ENCODE measurements at places on chromosomes 7 and 10.

- DNase-seq = no peak
Observed at GRCh38 chr7:151851145-151851751, 25.7 kb downstream of the PRKAG2 start.

DNA sequence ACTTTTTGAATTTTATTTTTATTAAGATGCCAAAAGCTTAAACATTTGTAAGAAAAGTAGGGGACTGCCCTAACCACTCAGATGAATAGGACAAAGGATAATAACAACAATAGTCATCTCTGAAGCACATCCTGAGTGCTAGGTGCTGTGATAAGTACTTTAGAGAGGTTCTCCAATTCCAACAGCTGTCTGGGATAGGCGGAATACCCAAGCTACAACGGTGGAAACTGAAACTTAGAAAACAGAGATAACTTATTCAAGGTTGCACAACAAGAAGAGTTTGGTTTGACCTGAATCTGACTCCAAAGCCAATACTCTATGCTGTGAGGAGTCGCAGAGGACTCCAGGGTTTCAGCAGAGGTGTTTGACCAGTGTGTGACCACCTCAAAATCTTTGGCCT is 2.0 kb downstream of the RTKN2 start:
- DNase-seq = no peak

- no peak for DNase-seq
Observed at GRCh38 chr7:42673951-42674350, 237.9 kb downstream of the C7orf25 start.

DNA sequence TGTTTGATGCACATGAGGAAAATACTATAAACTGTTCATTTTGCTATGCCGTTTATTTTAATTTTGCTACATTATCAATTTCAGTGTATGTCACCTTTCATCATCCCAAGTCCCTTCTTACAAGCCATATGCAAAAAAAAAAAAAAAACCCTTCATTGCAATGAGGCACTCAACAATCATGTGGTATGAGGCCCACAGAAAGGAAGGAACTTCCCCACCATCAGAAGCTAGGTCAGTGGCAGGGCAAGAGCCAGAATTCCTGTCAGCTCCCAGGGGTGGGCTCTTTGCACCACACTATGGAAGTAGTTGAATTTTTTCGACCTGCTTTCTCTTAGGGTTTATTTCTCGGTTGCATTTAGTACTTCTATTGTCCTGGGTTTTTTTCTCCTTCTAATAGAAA is 75.4 kb downstream of the NOC3L start:
- no peak for DNase-seq

DNA sequence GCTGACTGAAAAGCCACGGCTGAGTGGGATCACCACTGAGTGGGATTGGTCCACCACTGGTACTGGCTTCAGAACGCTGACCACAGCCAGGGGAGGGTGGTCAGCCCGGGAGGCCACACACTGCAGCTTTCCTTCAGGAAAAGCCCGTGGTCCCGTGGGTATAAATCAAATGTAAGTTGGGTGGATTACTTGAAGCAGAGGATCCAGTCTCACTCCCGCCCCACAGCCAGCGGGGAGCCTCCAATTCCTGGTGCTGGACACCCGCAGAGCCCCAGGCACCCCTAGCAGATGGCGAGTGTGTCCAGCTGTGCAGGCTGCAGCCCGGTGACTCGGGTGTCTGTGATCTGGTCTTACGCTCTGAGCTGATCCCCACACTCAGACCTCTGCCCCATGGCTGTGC is 231.1 kb upstream of the ZNF32 start:
- no peak for DNase-seq

DNA sequence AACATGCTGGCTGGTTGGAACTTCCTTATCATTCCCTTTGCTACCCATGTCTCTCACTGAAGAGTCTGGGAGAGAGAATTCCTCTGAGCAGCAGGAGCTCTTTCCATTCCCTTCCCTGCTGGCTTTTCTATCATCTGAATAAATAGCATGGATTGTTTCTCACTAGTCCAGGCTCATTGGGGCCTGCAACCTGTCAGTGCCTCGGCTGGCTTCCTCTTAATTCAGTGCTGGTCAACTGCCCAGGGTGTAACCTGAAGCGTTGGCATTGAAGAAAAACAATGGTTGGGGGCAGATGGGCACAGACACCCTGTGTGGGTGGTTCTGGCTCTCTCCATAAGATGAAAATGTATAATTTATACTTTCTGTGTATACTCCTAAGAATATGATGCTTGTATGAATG is 155.6 kb downstream of the ANLN start:
- DNase-seq = no peak
